Stimulated activated CD4-positive, alpha-beta T cell treated with anti-CD3 and anti-CD28 coated beads, Interleukin-1b, Interleukin-23, amount 100 ng/mL, for 48 hours (primary cell): ENCODE measurements at places on chromosomes 12 and 14.
A peak's percentile ranks its signal among the peaks of the same experiment; 100 is the strongest.

- DNase-seq: no peak
Observed at GRCh38 chr14:25042362-25043299, 7.3 kb downstream of the STXBP6 start.

DNA sequence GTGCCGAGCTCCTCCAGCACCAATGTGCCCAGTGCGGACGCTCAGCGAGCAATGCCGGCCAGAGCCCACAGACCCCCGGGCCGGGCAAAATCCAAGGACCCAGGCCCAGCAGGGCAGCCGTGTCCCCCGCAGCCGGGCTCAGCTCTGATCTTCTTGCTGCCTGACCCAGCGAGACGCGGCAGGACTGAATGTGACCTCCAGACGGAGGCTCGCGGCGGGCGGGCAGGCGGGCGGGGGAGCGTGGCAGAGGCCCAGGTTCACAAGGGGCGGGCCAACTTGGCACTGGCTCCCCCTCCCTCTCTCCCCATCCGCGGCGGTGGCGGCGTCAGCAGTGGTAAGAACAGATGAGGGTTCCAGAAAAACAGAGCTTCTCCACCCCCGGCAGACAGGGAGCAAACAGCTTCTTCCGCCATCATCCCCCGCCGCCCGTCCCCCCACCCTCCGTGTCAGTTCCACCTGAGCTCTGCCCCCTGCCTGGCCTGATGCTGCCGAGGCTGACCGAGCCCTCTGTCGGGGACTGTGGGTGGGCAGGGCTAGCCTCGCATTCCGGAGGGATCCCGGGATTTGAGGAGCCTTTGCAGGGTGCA, 94.3 kb downstream of the RFLNA start:
- DNase-seq: peak; percentile 63

DNA sequence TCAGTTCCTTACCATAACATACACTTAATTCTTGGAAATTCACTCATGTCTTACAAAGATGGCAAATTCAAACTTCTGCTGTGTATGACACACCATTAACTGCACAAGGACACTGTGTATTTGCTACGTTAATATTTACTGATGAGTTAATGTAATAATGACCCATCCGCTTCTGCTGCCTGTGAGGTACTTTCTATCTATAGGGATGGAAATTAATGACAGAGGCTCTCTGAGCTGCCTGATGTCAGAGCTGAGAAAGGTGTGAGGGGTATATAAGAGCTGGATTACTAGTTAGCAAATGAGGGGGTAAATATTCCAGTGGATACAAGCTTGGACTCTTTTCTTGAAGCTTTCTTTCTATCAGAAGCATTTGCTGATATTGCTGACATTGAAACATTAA, at the start of gene IAPP:
IAPP (plus strand) TSS at position 301 of the 400 bp plus-strand sequence. CDS start 450 bp downstream, outside the sequence.
- DNase-seq: no peak

- DNase-seq: no peak
Observed at GRCh38 chr12:117829108-117829507, 139.7 kb downstream of the KSR2 start.

DNA sequence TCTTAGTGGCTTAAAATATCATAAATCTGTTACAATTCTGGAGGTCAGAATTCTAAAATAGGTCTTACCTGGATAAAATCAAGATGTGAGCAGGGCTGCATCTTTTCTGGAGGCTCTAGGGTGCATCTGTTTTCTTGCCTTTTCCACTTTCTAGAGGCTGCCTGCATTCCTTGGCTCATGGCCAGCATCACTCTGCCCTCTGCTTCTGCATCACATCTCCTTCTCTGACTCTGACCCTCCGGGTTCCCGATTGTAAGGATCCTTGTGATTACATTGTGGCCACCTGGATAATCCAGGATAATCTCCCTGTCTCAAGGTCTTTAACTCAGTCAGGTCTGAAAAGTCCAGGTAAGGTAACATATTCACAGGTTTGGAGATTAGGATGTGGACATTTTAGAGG, 11.0 kb upstream of the BMP4 start:
- DNase-seq: no peak

- DNase-seq: peak; percentile 68
Observed at GRCh38 chr14:68794851-68795596, 2.2 kb upstream of the ZFP36L1 start.

GRCh38 chr12:112749081-112749480, 42.5 kb upstream of the RPH3A start:
- no peak for DNase-seq

- DNase-seq: no peak
Observed at GRCh38 chr12:30970559-30971197, 44.1 kb downstream of the TSPAN11 start.

GRCh38 chr14:100893228-100893601, 10.3 kb downstream of the RTL1 start:
- no peak for DNase-seq

- no peak for DNase-seq
Observed at GRCh38 chr14:60106339-60106738, 14.6 kb downstream of the PCNX4 start.

- DNase-seq: peak; percentile 77
Observed at GRCh38 chr14:50064993-50065392, 51.4 kb downstream of the VCPKMT start.

DNA sequence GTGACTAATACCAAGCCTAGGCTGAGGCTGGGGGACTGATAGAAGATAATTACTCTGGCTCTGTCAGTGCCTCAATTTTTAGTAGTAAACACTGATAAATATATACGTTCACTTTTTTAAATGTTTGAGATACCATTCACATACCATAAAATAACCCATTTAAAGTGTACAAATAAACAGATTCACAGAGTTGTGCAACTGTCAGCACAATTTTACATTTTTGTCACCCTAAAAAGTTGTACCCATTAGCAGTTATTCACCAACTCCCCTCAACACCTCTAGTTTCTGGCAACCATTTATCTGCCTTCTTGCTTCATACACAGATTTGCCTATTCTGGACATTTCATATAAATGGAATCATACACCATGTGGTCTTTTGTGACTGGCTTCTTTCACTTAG, 15.1 kb downstream of the PPP1R12A start:
- no peak for DNase-seq

- DNase-seq: no peak
Observed at GRCh38 chr12:93347054-93347785, 30.5 kb upstream of the NUDT4 start.

DNA sequence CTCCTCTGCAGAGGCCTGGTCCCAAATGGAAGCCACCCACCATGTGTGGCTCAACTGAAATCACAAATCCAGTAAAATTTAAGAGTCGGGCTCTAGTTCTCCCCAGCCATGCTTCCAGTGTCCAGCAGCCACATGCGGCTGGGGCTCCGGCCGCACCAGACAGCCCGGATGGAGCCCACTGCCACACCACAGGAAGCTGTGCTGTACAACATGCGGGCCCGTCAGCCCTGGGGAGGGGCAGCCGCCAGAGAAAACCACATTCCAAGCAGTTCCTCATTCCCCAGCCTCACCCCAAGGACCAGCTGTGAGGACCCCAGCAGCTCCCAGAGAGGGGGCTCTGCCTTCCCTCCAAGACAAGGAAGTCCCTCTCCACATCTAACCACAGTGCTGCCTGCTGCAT, 135.0 kb downstream of the NCOR2 start:
- no peak for DNase-seq

GRCh38 chr14:23478109-23478759, 8.7 kb downstream of the NGDN start:
- DNase-seq: peak; percentile 38

- no peak for DNase-seq
Observed at GRCh38 chr12:105352940-105353635, 22.6 kb downstream of the C12orf75 start.

DNA sequence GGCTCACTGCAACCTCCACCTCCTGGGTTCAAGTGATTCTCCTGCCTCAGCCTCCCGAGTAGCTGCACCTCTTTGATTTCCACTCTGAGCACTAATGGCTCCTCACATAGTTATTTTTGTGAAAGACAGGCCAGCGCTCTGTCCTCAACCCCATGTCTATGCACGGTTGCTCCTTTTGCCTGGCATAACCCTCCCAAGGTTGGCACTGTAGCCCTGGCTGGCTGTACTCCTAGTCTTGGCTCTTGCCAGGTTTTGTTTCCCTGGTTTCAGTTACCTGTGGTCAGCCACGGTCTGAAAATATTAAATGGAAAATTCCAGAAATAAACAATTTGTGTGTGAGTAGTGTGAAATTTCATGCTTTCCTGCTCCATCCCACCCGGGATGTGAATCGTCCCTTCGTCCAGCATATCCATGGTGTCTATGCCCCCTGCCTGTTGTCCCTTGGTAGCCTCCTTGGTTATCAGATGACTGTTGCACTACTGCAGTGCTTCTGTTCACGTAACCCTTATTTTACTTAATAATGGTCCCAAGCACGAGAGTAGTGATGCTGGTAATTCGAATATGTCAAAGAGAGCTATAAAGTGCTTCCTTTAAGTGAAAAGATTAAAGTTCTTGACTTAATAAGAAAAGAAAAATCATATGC, 12.3 kb upstream of the DCD start:
- DNase-seq: no peak

DNA sequence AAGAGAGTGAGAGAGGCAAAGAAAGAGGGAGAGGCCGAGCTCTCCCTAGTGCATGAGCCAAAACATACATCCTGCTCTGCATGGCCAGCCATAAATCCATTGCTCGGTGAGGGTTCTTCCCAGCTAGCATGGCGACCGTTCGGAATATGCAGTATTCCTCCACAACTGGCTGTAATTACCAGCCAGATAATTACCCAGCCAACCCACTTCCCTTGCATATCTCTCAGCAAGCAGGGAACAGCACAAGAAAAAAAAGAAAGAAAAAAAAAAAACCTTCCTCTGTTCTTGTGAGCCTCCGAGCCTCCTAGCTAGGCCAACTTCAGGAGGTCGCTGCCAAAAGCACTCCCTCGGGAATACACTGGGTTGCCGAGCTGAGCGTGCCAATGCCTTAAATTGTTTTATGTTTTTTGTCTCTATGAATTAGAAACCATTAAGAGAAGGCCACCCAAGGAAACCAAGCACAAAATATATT, 567.9 kb downstream of the MED13L start:
- DNase-seq: no peak

DNA sequence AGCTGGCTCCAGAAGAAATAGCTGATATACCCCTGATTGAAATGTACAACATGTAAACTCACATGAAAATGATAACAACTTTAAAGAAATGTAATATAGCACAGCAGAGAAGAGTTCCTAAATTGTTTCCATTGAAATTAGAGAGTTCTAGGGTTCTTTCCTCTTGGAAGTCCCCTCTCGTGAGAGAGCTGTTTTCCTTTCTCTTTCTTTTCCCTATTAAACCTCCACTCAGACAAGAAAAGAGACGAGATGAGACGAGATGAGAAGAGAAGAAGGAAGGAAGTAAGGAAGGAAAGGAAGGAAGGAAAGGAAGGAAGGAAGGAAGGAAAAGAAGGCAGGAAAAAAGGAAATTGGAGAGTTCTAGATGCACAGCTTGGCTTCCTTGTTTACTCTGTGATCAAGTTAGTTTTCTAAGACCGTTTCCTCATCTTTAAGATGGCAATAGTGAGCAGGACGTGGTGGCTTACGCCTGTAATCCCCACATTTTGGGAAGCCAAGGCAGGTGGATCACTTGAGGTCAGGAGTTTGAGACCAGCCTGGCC, 11.9 kb downstream of the DRAM1 start:
- no peak for DNase-seq
